NCI-H446 treated with DMSO at 0.1 percent for 48 hours (cell line): ENCODE measurements at places on chromosomes 11 and 22.

- DNase-seq: no peak
Observed at GRCh38 chr22:24953384-24954113, 1.0 kb downstream of the KIAA1671 start.

- no peak for DNase-seq
Observed at GRCh38 chr11:28913883-28914282, 805.7 kb downstream of the METTL15 start.

GRCh38 chr11:57761301-57762234 lies at the start of gene CTNND1:
TSS of gene CTNND1 (plus strand) at chr11:57761802. CDS start at chr11:57791479, 29,677 bp downstream.
- peak; percentile 97 for DNase-seq

DNA sequence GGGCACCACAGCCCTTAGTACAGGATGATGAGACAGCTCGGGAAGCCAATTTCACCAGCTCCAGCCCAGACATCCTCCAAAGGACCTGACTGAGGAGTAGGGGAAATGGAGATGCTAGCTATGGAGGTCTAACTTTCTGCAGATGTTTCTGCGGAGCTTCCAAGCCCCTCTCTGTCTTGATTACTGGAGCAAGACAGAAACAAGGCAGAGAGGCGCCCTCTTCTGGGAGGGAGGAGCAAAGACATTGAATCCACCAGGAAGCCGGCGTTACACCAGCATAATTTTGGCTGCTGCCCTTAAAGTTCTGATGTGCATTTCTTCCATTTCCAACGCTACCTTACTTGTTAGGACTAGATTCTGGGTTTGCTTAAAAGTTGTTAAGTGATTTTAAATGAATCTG lies 107.3 kb upstream of the HSD17B12 start:
- no peak for DNase-seq

GRCh38 chr11:72552399-72552910 lies 118.1 kb upstream of the CLPB start:
- no peak for DNase-seq

GRCh38 chr11:10653946-10654810 lies 39.4 kb downstream of the IRAG1 start:
- peak; percentile 24 for DNase-seq

DNA sequence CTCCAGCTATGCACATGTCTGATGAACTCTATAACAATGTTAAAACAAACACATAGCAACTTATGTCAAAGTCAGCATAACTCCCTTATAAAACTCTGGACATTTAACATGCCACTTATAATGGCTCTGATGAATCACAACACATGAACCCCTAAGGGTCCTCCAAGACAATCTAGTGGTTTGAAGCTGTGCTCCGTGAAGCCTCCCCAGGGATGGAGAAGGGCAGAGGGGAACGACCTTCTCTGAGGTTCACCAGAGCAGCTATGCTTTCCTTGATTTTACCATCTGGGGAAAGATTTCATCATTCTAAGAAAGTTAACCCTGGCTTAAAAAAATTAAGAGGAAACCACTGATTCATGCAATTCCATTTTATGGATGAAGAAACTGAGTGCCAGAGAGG lies 84.4 kb downstream of the MPPED2 start:
- no peak for DNase-seq

GRCh38 chr22:43152357-43153071 lies 1.2 kb downstream of the TSPO start:
- DNase-seq: peak; percentile 24

DNA sequence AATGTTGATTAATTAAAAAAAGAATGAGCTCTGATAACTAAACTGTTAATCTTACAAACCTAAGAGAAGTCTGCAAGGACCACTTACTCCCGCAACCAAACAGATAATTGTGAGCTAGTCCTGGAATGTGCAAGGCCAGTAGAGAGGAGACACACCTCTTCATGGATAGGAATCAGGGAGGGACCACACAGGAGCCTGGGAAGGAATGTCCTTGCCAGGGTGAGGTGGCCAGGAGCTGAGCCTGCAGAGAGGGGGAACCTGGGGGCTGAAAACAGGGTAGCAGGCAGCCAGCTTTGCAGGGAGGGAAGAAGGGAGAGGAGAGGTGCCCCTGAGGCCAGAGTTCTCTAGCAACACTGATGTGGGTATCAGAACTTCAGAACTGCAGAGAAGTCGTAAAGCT lies 9.4 kb upstream of the NLRP10 start:
- DNase-seq: no peak

- no peak for DNase-seq
Observed at GRCh38 chr11:117501237-117501898, 173.7 kb downstream of the CEP164 start.

- DNase-seq: peak; percentile 66
Observed at GRCh38 chr22:36220451-36220921, 18.8 kb downstream of the APOL2 start.

- no peak for DNase-seq
Observed at GRCh38 chr11:131471976-131472375, 101.6 kb downstream of the NTM start.

DNA sequence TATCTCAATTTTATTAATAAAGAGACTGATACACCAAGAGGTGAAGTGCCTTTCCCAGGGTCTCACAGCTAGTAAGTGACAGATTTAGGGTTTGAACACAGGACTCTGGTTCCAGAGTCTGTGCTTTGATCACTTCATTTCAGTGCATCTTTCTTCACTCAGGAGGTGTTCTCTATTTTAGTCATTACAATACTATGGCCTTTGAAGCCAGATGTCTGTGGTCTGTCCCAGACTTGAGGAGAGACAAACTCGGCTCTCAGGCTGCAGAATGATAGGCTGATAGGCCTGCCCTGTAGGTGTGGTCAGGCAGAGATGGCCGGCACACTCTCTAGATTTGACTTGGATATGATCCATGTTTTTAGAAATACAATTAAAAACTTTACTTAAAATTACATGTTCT lies 478.5 kb upstream of the CCDC90B start:
- DNase-seq: no peak

GRCh38 chr11:116613206-116613875 lies 159.4 kb downstream of the BUD13 start:
- DNase-seq: no peak

- DNase-seq: no peak
Observed at GRCh38 chr11:21179770-21180169, 510.4 kb downstream of the NELL1 start.

GRCh38 chr22:33697640-33698039 lies 222.6 kb downstream of the LARGE1 start:
- no peak for DNase-seq

- DNase-seq: no peak
Observed at GRCh38 chr11:120719348-120719747, 207.8 kb downstream of the GRIK4 start.

GRCh38 chr11:112762707-112763090 lies 198.5 kb upstream of the NCAM1 start:
- DNase-seq: no peak

DNA sequence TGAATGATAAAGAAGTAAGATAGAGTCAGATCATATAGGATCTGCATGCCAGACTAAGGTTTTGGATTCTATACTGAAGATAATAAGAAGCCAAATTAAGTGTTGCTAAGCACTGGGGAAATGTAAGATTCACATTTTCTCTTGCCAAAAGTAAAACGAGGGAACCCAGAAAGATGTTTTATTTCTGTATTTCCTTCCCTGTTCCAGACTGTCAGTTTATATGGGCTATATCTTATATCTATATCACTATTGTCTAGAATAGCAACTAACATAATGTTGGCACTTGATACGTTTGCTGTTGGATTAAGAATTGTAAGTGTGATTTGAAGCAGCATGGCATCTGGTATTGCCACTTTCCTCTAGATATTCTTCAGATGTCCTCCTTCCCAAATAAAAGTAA lies 8.3 kb downstream of the OR52E6 start:
- no peak for DNase-seq

GRCh38 chr11:95279921-95280868 lies 49.2 kb upstream of the SESN3 start:
- DNase-seq: peak; percentile 61

- no peak for DNase-seq
Observed at GRCh38 chr11:4991060-4991459, 3.6 kb upstream of the OR51L1 start.

- DNase-seq: no peak
Observed at GRCh38 chr11:106420048-106420665, 342.7 kb downstream of the AASDHPPT start.

DNA sequence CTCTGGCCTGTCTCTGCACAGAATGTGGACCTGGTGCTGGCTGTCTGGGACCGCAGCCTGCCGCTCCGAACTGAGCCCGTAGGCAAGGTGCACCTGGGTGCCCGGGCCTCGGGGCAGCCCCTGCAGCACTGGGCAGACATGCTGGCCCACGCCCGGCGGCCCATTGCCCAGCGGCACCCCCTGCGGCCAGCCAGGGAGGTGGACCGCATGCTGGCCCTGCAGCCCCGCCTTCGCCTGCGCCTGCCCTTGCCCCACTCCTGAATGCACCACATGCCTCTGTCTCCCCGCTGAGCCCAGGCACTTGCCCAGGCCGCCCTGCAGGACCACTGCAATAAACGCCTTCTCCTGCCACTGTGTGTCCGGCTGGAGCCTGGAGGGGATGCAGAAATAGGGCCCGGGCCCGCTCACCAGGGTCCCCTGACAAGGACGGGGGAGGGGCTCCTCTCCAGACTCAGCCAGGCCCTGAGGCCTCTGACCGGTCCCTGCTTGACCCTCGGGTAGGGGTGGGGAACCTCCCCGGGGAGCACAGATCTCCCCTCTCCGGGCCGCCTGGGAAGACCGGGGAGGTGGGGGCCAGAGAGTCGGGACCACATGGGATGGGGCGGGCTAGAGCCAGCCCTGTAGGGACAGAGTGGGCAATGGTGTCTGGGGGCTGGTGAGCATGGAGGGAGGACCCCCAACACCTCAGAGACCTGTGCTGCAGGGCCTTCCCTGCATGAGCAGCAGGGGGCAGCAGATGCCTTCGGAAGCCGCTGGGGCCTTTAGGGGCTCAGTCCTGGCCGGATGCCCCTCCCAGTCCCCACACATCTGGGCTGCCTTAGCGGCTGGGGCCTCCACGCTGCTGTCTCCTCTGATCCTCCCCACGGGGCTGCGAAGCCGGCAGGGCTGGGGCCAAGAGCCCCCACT lies 1.4 kb upstream of the TNNI2 start:
- DNase-seq: no peak

DNA sequence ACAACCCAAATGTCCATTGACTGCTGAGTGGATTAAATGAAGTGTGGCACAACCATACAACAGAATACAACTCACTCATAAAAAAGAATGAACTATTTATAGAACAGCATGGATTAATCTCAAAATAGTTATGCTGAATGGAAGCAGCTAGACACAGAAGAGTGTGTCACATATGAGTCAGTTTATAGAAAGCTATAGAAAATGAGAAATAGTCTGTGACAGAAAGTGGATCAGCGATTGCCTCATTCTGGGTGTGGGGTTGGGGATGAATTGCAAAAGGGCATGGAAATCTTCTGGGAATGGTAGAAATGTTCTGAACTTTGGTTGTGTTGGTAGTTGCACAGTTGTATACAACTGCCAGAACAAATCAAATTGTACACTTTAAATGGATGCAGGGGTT lies 37.4 kb downstream of the PRR5L start:
- DNase-seq: no peak

- peak; percentile 93 for DNase-seq
Observed at GRCh38 chr22:17411213-17411612, 42.0 kb downstream of the CECR2 start.

DNA sequence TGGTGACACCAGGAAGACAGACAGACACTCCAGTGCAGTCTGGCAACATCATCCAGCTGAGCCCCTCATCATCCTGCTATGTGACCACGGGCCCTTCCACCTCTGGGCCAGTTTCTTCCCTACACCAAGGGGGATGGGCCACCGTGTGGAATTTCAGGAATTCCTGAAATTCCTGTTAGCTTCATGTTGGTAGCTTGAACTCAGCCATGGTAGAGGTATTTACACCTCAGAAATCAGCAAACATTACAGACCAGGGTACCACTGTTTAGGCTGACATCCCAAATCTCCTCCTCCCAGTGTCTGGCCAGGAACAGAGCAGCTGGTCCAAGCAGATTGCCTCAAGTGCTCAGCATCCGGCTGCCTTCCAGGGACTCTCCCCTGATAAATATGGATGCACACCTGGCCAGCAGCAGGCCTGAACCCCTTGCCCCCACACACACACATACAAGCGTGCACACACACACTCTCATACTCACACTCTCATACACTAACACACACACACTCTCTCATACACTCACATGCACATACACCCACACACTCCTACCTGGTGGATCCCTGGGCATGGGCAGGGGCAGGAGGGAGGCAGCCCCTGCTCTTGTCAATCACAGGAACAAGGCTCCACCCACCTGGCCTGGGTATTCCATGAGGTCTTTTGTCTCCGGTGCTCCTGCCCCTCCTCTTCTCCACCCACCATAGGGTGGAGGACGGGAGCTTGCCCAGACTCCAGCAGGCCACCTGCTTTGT lies 85.2 kb downstream of the BUD13 start:
- DNase-seq: no peak

DNA sequence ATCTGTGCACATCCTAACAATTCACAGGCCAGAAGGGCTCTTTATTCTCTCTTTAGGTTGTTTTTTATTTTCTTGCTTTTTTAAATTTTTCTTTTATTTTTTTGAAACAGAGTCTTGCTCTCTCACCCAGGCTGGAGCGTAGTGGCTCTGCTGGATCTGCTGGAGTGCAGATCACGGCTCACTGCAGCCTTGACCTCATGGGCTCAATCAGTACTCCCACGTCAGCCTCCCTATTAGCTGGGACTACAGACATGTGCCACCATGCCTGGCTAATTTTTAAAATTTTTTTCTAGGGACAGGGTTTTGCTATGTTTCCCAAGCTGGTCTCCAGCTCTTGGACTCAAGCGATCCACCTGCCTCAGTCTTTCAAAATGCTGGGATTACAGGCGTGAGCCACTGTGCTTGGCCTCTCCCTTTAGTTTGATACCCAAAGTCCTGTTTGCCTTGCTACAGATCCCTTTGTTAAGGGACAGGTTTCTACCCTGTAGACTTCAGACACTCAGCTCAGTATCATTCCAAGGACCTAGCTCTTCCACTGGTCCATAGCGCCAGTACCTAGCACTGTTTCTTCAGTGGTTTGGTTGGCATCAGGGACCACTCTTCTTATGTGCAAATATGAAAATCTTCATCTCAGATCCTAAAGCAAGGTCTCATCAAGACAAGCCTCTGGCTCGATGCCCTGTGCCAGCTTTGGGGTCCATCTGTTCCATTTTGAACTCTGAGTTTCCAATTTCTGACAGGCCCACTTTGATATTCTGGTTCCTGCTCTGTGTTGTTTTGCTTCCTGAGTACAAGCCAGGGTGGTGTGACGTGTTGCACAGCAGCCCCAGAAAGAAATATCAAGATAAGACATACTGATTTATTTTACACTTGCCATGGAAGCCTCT lies 211.7 kb downstream of the FAT3 start:
- peak; percentile 37 for DNase-seq

DNA sequence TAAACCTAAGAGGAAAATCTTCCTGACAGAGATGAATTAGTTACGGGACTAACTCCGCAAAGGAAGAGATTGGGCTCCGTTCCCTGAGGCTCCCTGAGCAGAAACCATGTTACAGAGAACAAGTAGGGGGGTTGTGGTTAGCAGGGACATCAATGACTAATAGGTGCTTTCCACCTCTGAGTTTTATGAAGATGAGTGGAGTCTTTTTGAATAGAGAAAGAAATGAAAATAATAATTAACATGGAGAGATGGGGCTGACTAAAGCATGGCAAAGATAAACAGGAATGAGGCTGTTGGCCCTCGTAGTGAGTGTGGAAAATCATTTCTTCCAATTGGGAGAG lies 47.5 kb upstream of the PICALM start:
- DNase-seq: no peak

- DNase-seq: no peak
Observed at GRCh38 chr11:129489249-129489648, 113.6 kb downstream of the BARX2 start.
